HCT116 (cell line): ENCODE measurements at places on chromosomes 1 and 21.

DNA sequence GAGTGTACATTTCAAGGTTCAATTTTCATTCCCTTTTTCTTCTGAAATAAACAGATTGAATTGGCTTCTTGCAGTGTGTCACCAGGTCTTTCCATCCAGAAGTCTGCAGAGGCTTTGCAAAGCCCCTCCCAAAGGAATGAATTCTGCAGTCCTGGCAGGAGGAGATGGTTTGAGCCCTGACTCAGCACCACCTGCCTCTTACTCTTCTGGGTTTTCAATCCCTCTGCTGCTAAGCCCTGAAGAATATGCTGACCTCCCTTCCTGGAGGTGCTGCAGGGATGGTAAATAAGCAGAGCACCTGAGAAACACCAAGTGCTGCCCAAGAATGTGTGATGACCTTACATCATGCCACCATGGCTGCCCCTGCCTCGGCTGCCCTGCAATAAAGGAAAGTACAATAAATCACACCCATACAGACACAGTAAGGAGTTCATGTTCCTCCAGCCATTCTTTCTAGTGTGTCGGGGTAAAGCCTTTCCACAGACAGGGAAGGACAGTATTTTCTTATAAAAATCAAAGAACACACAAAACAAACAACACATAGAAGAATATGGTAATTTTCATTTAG, 209.2 kb downstream of the ZNF326 start:
- DNase-seq, result no peak

GRCh38 chr1:111441573-111442192, 7.4 kb downstream of the WDR77 start:
- no peak for DNase-seq

GRCh38 chr1:116854403-116854690, 55.4 kb upstream of the PTGFRN start:
- DNase-seq, result no peak

DNA sequence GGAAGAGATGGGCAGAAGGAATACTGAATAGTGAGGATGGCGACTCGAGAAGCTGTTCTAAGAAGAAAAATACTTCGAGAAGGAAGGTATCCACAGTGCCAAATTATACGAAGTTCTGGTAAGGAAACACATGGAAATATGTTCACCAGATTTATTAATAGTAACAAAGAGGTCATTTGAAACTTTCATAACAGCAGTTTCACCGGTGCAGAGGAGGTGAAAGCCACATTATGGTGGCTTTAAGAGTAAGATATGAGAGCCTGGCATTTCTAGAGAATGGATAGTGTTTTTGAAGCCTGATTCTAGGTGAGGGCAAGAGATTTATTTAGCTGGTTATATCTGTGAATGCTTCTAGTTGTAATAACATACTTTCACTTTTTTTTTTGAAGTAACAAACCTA, 56.2 kb downstream of the DPYD start:
- DNase-seq, result no peak

DNA sequence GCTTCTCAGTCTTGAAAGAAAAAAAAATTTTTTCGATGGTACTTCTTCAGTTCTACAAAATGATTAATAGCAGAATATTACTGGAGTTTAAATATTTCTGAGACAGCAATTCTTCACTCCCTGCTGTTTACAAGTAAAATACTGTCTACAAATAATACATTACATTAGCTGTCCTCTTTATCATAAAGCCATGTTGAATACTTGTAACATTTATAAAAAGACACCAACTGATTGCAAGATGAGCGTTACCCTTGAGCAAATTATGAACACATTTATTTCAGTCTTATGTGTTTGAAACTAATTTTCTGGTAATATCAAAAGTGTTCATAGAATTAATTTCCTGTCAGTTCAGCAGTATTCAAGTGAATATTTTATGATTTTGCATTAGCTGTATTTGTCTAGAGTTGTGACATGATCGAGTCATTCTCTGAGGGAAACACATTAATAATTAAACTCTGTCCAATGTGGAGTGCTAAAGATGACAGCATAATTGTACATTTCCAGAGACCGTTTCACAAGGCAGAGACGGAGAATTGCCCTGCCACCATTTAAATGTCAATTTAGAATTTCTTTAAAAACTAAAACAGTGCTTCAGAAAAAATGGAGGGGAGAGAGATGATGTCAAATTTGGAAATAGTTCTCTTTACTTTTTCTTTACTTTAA, 1359.0 kb upstream of the ADGRL4 start:
- no peak for DNase-seq

GRCh38 chr1:16468558-16468957, 28.0 kb downstream of the NECAP2 start:
- no peak for DNase-seq

GRCh38 chr1:220772846-220773245, 13.9 kb upstream of the MTARC1 start:
- DNase-seq, result no peak

DNA sequence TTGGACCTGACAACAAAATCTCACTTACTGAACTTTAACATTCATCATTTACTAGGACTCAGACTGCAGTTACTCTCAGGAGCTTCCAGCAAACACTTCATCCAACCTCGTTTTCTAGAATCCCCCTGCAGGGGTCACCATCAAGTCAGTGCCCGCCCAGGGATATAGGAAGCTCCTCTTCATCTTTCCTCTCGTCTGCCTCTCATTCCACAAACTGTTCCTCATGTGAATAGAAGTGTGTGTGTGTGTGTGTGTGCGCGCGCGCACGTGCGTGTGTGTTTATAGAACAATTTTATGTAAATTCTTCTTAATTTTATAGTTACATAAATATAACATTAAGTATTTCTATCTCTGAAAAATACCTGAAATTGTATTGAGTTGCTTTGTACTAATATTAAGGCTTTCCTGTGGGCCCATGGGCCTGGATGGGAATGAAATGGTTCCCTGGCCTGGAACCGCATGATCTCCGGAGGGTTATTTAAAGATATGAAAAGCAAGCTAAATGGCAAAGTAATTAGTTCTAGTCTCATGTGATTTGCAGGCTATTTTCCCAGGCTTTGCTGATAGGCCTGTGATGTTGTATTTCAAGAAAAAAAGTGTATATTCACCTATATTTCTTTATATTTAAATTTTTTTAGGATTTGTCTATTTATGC, 21.7 kb upstream of the ABCD3 start:
- DNase-seq, result no peak

DNA sequence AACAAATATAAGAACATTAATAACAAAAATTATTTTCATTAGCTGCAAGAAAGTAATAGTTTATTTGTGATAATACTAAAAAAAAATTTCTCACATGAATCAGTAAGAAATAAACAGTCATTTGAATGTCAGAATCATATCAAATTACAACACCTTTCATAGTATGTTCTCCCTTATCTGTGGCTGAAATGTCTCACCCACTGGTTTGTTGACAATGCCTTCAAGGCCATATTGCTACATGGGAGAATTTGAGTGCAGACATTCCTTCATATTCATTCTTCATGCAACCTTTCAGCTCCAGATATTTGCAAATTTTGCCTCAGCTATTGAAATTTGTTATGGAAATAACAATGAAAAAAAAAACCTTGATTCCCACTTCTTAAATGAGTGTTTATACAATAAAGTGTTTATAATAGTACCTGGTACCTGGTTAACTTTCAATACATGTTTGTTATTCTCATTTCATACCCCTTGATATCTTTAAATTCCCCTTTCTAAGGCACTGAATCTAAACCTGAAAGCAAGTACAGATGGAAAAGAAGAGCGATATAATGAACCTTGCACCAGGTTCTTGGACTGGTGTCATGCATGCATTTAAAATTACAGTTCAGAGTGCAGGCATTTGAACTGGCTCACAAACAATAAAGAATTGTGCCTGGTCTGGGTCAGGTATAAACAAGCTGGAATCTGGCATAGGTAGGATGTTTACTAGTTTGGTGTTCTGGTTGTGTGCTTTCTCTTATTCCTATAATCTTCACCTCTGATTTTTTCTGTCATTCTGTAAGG, 242.2 kb upstream of the ADGRL2 start:
- no peak for DNase-seq

DNA sequence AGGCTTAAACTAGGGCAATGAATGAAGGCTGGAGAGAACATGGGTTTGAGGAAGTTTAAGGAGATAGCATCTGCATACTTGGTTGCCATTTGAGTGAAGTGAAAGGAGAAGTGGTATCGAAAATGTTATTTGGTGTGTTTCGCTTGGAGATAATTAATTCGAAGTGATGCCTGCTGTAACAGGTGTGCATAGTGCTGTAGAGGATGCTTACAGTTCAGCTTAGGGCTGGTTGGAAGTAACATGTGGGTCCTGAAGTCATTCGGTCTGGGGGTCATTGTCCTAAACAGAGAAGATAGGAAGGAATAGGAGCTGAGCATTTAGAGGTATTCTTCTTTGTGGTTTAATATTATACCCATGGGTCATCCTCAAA, 301 bp upstream of the NUDT17 start:
- no peak for DNase-seq

GRCh38 chr1:54611621-54612020, 11.7 kb downstream of the FAM151A start:
- DNase-seq, result no peak

- no peak for DNase-seq
Measured at GRCh38 chr1:236727521-236727920, 41.2 kb downstream of the ACTN2 start.

DNA sequence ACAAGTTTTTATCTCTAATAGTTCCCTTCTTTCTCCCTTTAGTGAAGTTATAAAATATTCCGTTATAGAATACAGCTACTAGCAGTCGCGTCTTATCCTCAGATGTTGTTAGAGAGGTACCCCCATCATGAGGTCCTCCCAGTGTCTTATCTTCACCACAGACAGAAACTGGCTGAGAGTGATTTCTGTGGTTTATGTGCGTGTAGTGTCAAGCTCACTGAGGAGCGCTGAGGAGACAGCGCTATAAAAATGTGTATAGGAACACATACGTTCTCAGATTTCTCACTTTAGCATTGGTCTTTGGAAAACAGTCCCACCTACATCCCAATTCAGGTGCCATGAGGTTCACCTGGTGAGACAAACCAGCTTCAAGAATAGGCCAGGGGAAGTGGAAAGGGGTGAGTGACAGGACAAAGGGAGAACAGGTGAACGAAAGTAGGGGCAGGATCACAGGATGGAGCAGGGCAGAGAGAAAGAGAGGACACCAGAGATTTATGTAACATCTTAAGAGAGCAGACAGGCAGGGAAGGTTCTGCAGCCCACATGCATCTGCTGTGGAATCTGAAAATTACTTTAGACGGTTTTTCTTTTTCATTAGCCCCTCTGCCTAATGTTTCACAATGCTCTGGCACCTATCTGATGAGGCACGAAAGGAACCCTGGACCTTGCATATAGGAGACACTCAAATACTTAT, 2.7 kb upstream of the PLEKHO1 start:
- no peak for DNase-seq

GRCh38 chr1:89552471-89553081, 27.9 kb downstream of the LRRC8B start:
- no peak for DNase-seq

- no peak for DNase-seq
Measured at GRCh38 chr1:109637446-109637845, 17.8 kb downstream of the AMPD2 start.

DNA sequence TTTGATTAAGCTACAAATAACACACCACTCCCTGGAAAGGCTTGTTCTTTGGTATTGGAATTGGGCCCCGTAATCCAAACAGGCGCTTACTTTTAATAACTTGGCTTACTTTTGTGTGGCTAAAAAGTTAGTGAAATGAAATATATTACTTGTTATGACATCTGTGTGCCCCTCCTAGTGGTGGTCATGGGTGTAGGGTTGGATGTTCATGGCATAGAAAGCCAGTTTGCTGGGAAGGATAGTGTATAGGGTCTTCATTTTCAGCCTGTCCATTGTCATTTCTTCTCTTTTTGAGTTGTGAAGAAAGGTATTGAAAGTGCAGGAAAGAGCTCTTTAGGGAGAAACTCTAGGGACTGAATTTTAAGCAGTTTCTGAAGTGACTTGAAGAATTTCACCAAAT, 5.9 kb downstream of the CDC14A start:
- DNase-seq, result no peak

DNA sequence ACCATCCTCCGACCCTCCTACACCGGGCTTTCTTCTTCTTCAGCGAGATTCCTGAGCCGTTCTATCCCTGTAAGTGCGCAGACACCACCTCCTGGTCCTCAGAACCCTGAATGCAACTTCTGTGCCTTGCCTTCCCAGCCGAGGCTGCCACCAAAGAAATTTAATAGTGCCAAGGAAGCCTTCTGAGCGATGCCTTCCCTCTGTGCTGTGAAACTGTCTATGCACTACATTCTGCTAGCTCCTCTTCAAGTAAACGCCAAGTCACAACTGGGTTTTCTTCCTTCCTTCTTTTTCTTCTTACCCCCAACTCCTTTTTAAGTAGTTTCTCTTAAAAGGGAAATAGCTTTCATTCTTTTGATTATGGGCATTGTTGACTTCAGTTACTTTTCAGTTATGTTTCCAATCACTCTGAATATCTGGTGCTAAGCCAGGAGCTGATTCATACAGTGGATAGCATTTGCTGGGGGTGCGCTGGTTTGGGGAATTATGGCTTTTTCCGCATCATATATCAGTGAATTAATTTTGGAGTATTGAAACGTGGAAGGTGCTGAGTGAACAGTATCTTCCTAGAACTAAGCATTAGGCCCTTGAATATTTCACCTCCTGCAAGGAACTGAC, 38.6 kb upstream of the GPR88 start:
- no peak for DNase-seq

DNA sequence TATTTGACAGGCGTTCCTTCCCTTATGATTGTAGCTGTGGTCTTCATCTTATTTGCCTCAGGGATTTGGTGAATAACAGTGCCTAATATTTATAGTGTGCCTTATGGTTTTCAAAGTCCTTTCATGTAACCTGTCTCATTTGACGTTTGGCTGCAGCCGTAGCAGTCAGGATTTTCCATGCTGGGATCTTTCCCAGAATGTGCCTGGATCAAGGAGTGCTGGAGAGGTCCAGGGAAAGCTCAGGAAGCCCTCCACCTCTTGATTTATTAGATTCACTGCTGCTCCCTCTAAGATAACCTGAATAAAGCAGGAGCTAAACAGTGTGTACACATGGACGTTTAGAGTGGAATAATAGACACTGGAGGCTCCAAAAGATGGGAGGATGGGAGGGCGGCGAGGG, 5.2 kb downstream of the C1orf21 start:
- DNase-seq, result no peak

DNA sequence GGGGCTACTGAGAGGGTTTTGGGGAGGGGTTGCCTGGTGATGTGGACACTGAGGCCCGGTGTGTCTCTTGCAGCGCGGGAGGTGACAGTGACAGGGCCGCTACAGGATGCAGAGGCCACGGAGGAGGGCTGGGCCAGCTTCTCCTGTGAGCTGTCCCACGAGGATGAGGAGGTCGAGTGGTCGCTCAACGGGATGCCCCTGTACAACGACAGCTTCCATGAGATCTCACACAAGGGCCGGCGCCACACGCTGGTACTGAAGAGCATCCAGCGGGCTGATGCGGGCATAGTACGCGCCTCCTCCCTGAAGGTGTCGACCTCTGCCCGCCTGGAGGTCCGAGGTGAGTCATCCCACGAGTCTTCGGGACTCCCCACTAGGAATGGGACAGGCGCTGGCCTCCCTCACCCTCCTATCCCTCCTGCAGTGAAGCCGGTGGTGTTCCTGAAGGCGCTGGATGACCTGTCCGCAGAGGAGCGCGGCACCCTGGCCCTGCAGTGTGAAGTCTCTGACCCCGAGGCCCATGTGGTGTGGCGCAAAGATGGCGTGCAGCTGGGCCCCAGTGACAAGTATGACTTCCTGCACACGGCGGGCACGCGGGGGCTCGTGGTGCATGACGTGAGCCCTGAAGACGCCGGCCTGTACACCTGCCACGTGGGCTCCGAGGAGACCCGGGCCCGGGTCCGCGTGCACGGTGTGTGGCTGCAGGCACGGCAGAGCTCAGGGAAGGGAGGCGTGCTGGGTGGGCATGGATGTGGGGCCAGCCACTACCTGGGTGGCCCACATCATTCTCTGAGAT, 72.5 kb downstream of the OBSCN start:
- no peak for DNase-seq

GRCh38 chr1:232707142-232707541, 77.2 kb upstream of the SIPA1L2 start:
- no peak for DNase-seq
